ENCODE measurements at places on chromosomes 4 and X.

DNA sequence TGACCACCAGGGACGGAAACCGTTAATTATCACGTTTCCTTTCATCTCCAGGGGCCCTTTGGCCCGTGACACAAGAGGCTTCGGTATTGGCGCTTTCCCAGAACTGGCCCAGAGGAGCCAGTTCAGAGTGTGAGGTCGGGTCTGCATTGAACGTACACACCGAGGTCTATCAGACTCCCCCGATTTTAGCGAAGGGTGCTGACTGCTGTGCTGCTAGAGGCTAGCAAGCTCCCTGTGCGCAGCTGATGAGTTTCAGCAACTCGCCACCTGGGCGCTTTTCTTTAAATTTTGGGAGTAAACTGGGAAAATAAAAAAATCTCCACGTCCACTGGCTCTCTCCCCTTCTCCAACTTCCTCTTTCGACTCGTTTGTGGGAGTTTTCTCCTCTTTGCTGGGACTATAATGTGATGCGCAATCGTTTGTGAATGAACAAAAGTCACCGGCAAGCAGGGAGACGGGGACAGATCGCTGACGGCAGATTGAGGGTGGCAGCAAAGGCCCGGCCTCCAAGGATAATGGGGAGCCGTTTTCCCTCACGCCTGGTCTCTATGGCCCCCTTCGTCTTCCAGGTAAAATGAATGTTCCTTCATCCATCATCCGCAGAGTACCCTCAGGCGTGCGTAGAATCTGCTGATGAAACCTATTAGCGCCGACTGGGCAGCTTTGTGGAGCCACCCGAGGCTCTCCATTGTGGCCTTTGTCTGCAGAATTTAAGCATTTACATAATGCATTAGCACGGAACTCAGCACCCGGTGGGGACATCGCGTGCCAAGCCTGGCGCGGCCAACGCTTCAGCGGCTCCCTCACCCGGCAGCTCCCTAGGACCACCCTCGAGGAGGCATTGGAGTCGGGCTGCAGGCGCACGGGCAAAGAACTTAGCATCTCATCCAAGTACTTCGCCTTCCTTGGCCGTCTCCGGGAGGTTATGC is 1.6 kb upstream of the LRAT start:
- no peak for ATAC-seq

- ATAC-seq, result no peak
Measured at GRCh38 chr4:113288696-113289095, 239.2 kb downstream of the ANK2 start.

DNA sequence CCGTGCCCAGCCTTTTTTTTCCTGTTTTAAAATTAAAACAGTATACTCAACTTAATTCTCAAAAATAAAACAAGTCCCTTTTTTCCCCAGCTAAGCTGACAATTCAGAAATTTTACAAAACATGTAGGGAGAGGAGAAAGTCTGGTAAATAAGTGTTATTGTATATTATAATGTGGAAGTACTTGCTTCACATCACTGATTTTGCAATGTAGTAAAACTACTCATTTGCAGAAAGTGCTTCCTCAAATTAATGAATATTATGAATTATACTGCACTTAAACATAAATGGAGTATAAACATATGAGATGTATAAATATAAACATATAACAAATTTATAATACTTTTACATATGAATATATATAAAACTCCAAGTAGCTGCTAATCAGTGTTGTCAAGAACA is 11.6 kb upstream of the H2AZ1 start:
- no peak for ATAC-seq

DNA sequence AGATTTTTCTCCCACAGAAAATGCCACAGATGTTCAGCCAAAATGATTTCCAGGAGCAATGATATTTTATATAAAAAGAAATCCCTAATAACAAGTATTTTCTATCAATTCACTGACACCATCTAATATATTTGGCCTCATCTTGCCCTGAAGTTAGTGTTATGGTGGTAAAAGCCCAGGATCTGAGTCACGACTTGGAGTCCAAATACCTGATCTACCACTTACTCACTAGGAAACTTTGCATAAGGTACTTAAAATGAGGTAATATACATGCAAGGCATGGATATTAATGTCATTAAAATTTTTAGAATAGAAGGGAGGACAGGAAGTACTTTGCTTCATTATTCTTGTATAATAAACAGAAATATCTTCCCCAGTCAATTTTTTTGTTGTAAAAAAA is 16.3 kb downstream of the PPP3CA start:
- no peak for ATAC-seq

- ATAC-seq, result no peak
Measured at GRCh38 chr4:137722910-137723309, 190.6 kb upstream of the PCDH18 start.

GRCh38 chr4:38723726-38724474 is 58.9 kb downstream of the TLR10 start:
- no peak for ATAC-seq

- no peak for ATAC-seq
Measured at GRCh38 chrX:101691835-101692234, 32.2 kb upstream of the ARMCX2 start.

- no peak for ATAC-seq
Measured at GRCh38 chrX:70478526-70479245, 34.1 kb downstream of the DLG3 start.

DNA sequence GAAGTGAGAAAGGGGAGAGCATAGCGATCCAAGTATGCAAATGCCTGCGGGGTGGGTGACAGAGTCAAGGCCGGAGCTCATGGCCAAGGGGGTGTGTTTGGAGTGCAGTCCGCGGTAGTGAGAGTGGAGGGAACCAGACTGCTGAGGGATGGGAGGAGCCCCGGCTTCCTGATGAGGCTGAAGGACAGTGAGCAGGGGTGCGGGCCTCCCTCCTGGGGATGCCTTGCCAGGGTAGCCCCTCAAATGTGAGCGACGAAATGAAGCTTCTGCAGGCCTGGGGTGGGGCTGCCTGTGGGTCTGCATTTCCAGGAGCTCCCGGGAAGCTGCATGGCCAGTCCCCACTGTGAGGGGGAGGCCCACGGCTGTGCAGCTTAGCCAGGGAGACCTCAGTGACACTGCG is 45.0 kb downstream of the PSAPL1 start:
- ATAC-seq, result no peak

DNA sequence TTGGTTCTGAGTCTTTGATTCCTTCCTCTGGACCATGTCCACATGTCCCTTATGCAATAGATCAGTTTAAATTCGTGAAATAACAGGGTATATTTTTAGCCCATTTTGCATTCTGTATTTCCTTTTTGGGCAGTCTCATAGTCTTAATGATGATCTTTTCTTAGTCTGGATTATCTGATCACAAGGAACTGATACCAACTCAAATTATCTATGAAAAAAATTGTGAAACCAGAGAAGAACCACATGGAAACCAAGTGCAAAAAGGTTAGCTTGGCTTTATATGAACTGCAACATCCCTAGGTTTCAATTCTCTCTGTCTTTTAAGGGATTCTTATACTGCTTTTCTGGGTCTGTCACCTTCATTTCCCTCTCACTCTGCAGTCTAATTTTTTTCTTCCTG is 608.6 kb upstream of the AADAT start:
- no peak for ATAC-seq

DNA sequence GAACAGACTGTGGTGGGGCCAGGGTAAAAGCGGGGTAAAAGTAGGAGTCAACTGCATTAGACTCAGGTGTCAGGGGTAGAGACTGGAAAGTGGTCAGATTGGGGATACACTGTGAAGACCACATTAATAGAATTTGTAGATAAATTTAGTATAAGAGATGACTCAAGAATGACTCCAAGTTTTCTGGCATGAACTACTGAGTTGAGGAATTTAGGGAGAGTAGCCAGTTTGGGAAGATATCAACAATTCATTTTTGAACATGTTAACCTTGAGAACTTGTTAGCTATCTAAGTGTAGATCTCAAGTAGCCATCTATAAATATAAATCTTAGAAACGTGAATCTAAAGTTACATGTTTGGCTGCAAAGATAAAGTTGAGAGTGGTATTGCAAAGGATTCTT is 206.9 kb upstream of the HCCS start:
- ATAC-seq, result no peak
